ENCODE measurements at places on chromosomes 1 and 21.

DNA sequence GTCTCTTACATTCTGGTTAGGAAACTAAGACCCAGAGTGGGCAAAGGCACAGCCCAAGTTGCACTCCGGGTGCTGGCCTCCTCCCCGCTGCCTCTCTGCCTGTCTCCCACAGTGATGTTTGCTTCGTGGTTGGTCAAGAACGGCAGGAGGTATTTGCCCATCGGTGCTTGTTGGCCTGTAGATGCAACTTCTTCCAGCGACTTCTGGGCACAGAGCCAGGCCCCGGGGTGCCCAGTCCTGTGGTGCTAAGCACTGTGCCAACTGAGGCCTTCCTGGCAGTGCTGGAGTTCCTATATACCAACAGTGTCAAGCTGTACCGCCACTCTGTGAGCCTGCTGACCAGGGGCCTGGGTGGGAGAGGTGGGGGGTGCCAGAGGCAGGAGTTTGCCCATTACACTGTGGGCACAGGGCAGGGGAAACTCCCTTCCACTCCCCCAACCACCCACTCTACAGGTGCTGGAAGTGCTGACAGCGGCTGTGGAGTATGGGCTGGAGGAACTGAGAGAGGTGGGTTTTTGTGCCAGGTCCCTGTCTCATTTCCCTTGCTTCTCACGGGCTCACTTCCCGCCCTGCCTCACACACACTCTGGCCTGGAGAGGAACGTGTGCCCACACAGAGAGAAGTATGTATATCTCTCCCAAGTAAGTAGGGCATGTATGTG is 1.9 kb downstream of the BTBD19 start:
- no peak for DNase-seq

DNA sequence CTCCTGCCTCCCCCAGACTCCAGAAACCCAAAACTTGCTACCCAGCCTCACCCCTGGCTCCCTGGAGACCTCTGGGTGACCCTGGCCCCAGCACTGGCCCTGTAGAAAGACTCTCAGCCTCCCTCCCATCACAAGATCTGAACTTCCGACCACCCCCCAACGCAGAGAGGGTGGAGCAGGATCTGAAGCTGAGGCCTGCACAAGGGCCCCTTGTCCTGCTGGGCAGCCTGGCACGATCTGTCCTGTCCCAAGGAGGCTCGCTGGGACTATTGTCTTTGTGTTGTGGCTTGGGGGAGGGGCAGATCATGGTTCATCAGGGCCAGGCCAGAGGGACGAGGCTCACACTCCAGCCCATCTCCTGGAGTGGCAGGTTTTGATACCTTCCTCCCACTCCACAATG is 20.0 kb downstream of the PHLDA3 start:
- no peak for DNase-seq

GRCh38 chr1:21301794-21302440 is 11.7 kb upstream of the ECE1 start:
- no peak for DNase-seq

DNA sequence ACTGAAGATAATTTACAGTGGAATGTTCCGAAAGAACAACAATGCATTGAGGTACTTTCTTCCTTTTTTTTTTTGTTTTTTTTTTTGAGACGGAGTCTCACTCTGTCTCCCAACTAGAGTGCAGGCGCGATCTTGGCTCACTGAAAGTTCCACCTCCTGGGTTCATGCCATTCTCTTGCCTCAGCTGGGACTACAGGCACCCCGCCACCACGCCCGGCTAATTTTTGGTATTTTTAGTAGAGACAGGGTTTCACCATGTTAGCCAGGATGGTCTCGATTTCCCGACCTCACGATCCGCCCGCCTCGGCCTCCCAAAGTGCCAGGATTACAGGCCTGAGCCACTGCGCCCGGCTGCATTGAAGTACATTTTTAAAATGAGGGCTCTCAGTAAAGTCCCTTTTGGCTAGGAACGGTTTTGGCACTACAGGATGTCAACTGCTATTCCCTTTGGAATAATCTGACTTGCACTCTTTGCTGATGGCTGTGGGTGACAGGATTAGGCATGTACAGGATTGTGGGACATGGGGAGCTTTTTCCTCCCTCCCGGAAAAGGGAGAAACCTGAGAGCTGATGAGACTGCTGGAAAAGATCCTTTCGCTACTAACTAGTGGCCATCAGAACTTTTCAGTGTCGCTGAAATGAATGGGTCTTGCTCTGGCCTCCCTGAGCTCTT is 56.9 kb upstream of the EDEM3 start:
- no peak for DNase-seq

DNA sequence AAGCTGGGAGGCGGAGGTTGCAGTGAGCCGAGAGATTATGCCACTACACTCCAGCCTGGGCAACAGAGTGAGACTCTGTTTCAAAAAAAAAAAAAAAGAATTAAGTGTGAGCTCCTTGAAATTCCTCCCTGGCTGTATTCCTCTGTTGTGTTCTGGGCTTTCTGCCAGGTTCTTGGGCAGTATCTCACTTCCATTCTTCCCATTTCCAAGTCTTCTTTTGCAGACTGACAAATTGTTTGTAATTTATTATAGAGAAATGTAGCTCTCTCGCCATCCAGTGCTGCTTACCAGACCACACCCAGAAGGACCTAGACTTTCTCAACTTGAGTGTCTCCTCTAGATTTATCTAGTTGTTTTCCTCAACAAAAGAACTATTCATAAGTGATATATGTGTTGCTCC is 105.0 kb upstream of the ADGRL2 start:
- no peak for DNase-seq

GRCh38 chr1:213817156-213817555 is 170.6 kb upstream of the PROX1 start:
- DNase-seq = no peak

GRCh38 chr1:183230413-183230812 is 44.3 kb downstream of the LAMC2 start:
- DNase-seq = no peak

DNA sequence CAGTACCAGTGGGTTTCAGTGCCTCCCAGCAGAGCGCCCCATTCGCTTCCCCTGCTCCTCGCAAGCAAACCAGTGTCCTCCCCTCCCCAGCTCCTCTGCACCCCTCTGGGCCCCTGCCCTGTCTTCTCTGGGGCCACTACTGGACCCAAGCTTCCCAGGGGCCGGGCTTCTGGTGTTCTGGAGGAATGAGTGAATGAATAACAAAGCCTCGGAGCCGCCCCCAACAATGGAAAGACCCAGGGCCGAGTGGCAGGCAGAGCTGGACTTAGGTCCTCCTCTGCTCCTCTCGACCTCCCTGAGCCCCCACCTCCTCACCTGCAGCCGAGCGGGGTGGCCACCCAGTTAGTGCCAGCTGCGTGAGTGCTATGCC is 37.6 kb downstream of the MATN1 start:
- DNase-seq = no peak

Data from smooth muscle cell of the brain vasculature (primary cell).